ENCODE measurements at places on chromosomes 6 and 20. TPM values are rescaled to one million over a fixed set of nuclear protein-coding genes. Genes with fewer than 3 reads are reported as not detected.

Gene FAXC
- 1.4 TPM for polyA plus RNA-seq

Gene TRMT6
- polyA plus RNA-seq = 11.6 TPM

Gene BCKDHB
- polyA plus RNA-seq = 43.2 TPM

Gene ANKEF1
- polyA plus RNA-seq = 1.8 TPM

Gene FIG4
- 9.8 TPM for polyA plus RNA-seq

Gene ISM1
- 0.66 TPM for polyA plus RNA-seq

Gene TSPO2
- polyA plus RNA-seq = not detected

Gene ADGB
- polyA plus RNA-seq = not detected

Gene ELOVL4
- 0.76 TPM for polyA plus RNA-seq

Gene RAB23
- 7.8 TPM for polyA plus RNA-seq

Gene EDN1
- 9.8 TPM for polyA plus RNA-seq

Gene DDO
- polyA plus RNA-seq = 0.96 TPM

Gene NR2E1
- polyA plus RNA-seq = not detected

Gene PCNA
- 69.7 TPM for polyA plus RNA-seq

Gene C4A
- polyA plus RNA-seq = 2.3 TPM

Gene ULBP3
- 1.5 TPM for polyA plus RNA-seq

Gene MOXD1
- 1.2 TPM for polyA plus RNA-seq

Gene ZNF512B
- 5.5 TPM for polyA plus RNA-seq

Gene GSTA4
- 18.0 TPM for polyA plus RNA-seq

Gene MAP7
- polyA plus RNA-seq = 26.4 TPM

Gene DEF6
- polyA plus RNA-seq = 30.1 TPM

Gene SGK2
- polyA plus RNA-seq = 46.2 TPM

Gene LCA5
- 0.23 TPM for polyA plus RNA-seq

Gene CDSN
- not detected for polyA plus RNA-seq

Gene CYP24A1
- polyA plus RNA-seq = 0.26 TPM

Gene FAM217A
- not detected for polyA plus RNA-seq

Gene LKAAEAR1
- not detected for polyA plus RNA-seq

Gene RAET1E
- polyA plus RNA-seq = not detected

Gene ID4
- polyA plus RNA-seq = 4.2 TPM

Gene TBXT
- not detected for polyA plus RNA-seq

Gene E2F1
- polyA plus RNA-seq = 1.8 TPM

Data from sigmoid colon (tissue), 7 donors.